ENCODE measurements at places on chromosomes 3 and 15.

DNA sequence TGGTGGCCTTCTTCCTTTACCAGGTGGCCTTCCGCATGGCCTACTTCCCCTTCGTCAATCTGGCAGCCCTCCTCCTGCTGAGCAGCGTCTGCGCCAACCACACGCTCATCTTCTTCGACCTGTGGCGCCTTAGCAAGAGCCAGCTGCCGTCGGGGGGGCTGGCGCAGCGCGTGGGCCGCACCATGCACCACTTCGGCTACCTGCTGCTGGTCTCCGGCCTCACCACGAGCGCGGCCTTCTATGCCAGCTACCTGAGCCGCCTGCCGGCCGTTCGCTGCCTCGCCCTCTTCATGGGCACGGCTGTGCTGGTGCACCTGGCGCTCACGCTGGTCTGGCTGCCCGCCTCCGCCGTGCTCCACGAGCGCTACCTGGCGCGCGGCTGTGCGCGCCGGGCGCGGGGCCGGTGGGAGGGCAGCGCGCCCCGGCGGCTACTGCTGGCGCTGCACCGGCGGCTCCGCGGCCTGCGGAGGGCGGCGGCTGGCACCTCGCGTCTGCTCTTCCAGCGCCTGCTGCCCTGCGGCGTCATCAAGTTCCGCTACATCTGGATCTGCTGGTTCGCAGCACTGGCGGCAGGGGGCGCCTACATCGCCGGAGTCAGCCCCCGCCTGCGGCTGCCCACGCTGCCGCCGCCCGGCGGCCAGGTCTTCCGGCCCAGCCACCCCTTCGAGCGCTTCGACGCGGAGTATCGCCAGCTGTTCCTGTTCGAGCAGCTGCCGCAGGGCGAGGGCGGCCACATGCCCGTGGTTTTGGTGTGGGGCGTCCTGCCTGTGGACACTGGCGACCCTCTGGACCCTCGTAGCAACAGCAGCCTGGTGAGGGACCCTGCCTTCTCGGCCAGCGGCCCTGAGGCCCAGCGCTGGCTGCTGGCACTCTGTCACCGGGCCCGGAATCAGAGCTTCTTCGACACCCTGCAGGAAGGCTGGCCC lies 9.9 kb downstream of the DISP2 start:
- DNase-seq = peak; percentile 97

- no peak for DNase-seq
Measured at GRCh38 chr3:86914670-86915069, 76.3 kb downstream of the VGLL3 start.

DNA sequence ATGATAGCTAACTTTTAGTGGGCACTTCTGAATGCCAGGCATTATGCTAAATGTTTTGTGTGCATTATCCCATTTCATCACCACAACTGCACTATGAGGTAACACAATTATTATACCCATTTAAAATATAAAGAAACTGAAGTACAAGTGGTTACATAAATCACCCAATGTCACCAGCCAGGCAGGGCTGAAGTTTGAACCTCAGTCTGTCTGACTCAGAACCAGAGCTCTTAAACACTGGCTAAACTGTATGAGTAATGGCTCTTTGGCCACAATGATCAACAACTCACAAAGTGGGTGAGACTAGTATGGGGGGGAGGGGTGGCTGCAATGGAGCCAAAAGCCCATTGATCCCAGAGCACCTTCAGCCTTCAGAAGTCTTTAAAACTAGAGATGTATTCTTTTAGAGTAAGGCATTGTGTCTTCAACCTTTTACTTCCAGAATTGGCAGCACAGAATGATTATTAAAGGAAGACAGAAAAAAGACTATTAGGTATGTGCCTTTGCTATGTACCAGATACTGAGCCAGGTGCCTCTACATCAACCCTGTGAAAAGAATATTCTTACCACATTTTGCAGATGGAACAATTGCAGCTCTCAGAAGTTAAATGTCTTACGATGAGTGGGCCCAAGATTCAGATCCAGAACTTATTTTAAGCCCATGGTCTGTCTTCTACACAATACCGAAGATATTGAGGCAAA lies 166.9 kb downstream of the UACA start:
- DNase-seq = peak; percentile 38

DNA sequence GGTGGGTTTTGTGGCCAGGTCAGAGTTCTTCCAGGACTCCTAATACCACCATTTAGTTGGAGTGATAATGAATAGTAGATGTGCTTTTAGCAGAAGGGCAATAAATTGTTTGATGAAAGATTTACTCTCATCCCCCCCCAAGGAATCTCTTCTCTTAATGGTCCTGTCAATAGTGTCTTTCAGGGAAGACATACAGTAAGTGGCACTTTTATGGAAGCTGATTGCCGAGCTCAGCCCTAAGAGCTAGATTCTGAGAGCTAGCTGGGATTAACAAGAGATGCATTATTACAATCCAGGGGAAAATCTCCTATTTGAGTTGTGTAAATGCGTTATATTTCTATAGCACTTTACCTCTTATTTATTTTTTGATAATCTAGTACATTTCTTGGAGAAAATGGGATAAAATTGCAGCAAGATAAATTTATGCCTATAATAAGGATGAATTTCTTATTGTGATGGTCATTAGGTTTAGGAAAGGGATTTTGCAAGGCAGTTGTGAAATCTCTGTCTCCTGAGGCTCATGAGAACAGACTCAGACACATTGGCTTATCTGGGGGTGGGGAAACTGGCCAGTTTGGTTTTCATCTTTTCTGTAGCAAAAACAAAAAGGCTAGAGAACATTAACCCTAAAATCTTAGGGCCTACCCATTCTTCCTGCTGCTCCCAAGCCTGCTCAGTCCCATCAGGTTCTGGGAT lies 41.6 kb upstream of the CLSTN2 start:
- no peak for DNase-seq

DNA sequence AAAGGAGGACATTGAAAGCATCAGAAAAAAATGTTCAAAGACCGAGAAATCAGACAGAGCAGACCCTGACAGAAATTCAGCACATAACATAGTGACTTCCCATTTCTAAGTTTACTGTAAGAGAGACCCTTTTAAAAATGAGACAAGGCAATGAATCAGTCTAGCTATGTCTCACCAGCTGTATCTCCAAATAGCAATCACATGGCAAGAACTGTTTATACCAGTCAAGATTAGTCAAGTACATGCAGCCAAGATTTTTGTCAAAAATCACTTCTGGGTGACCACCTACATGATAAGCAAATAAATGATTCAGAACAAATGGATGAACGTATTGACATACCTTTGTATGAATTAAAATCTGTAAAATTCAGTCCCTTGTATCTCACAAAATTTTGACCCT lies 138.0 kb downstream of the DTWD1 start:
- DNase-seq = no peak

DNA sequence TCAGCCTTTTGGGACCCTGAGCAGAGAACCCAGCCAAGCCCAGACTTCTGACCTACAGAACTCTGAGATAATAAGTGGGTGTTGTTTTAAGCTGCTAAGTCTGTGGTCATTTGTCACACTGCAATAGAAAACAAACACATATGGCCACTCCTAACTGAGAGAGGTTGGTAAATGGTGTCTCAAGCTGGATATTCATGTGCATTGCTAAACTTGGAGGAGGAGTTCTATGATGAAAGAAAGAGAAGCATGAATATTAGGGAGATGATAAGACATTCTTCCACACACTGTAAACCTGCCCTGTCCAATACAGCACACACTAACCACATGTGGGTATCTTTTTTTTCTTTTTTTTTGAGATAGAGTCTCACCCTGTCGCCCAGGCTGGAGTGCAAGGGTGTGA lies 27.8 kb upstream of the UBL7 start:
- no peak for DNase-seq

DNA sequence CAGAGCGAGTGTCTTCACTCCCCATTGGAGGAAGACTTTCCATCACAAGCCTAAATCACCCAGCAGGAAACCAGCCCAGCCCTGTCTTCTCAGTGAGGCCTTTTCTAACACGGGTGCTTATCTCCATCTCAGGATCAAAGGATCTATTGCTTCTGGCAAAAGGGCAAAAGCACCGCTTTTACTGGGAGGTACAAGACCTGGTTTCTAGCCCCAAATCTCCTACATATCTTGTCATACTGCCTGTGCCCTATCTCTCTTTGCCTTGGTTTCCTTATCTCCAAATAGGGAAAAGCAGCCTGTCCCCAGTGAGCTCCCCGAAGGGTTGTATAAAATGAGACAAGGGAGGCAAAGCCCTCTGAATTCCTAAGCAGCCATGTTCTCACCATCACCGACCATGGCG lies 5.2 kb downstream of the GLB1 start:
- no peak for DNase-seq

DNA sequence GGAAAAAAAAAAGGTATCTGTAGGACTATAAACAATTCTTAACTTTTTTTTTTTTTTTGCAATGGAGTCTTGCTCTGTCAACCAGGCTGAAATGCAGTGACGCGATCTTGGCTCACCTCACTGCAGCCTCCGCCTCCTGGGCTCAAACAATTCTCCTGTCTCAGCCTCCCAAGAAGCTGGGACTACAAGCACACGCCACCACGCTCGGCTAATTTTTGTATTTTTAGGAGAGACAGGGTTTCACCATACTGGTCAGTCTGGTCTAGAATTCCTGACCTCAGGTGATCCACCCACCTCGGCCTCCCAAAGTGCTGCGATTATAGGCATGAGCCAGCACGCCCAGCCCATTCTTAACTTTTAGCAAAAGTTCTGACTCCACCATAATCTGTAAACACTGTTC lies 50.5 kb downstream of the TRPM7 start:
- no peak for DNase-seq

GRCh38 chr3:58296843-58297242 lies 9.2 kb upstream of the RPP14 start:
- no peak for DNase-seq

- DNase-seq = no peak
Measured at GRCh38 chr15:93244696-93245660, 156.0 kb upstream of the RGMA start.

GRCh38 chr3:151838574-151839312 lies 24.8 kb downstream of the AADAC start:
- peak; percentile 86 for DNase-seq

Measured in DMS53 (cell line).